ENCODE measurements at places on chromosomes 1 and 21.

GRCh38 chr1:198220428-198220827 lies 63.6 kb downstream of the NEK7 start:
- DNase-seq, result no peak

- no peak for DNase-seq
Observed at GRCh38 chr1:225855503-225856300, 26.5 kb downstream of the TMEM63A start.

DNA sequence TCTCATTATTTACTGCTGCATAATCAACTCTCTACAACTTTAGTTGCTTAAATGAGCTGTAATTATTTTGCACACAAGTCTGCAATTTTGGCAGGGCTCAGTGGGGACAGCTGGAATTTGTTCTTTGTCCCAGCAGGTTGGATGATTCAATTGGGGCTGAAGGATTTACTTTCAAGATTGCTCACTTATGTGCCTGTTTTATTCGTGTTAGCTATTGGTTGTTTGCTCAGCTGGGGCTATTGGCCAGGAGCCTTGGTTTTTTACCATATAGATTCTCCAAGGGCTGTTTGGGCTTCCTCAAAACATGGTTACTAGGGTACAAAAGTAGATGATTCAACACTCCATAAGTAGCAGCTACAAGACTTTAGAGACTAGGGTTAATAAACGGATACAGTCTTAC lies 13.4 kb downstream of the OR10R2 start:
- no peak for DNase-seq

GRCh38 chr1:63789856-63790605 lies 16.2 kb downstream of the ROR1 start:
- DNase-seq, result no peak

GRCh38 chr1:236284291-236284721 lies 2.5 kb upstream of the ERO1B start:
- no peak for DNase-seq

DNA sequence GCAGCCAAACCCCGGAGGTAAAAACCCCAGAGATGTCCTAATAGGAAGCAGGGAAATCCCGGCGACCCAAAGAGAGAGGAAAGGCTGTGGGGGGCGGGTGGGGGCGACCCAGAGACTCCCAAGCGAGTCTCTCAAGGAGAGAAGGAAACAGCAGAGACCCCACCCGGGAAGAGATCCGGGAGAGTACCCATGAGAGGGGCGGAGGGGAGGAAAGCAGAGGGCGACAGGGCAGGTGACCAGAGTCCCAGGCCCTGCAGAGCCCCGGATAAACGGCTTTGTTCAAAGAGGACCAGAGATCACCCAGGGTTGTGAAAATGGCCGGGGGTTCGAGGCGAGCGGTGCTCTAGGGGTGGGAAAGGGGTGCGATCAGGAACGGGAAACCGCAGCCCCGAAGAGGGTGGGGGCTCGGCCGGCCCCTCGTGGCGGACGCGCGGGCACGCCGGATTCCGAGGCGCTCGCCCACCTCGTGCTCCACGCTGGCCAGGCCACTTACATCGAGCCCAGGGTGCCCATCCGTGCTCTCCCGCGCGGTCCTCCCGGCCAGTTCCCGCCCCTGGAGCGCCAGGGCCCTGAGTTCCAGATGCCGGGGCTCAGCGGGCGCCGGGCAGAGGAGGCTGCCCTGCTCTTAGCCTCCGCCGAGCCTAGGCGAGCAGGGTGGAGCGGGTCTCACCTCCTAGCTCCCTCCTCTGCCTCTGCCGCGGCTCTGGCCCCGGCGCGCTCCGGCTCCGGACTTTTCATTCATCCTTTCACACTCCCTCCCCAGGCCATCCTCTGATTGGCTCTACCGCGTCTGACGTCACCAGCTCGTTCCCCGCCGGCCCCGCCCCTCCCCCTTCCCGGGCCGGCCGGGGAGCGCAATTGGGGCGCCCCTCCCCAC lies 52.3 kb downstream of the RHBG start:
- DNase-seq, result no peak

GRCh38 chr1:119542492-119542946 lies 35.5 kb downstream of the HSD3B1 start:
- DNase-seq, result no peak

- DNase-seq, result no peak
Observed at GRCh38 chr1:203480525-203481084, 5.0 kb downstream of the PRELP start.

- DNase-seq, result no peak
Observed at GRCh38 chr1:18290740-18291412, 183.3 kb downstream of the IGSF21 start.

DNA sequence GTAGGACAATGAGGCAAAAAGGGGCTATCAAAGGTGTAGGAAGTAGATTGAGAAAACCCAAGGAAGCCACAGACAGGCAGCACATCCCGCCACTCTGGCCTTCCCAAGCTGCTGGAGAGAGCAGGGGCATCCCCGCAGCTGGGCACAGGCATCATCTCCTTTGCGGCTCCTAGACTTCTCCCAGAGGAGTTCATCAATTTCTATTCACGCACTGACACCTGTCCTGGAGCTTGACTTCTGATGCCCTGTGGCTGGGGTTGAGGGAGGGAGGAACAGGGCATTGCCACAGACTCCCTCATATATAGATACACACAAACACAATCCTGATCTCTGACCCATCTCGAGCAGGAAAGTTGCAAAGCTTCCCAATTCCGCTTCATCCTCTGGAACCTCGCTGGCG lies 1.9 kb upstream of the TFAP2E start:
- DNase-seq, result no peak

GRCh38 chr1:224506141-224506814 lies 71.7 kb upstream of the WDR26 start:
- DNase-seq, result no peak

- DNase-seq, result no peak
Observed at GRCh38 chr1:63010913-63011660, 227.2 kb downstream of the ATG4C start.

- DNase-seq, result no peak
Observed at GRCh38 chr1:15282038-15282437, 35.0 kb downstream of the FHAD1 start.

- no peak for DNase-seq
Observed at GRCh38 chr1:194076646-194077045, 890.2 kb upstream of the B3GALT2 start.

GRCh38 chr1:18043871-18044270 lies 63.7 kb upstream of the IGSF21 start:
- DNase-seq, result no peak

GRCh38 chr1:942411-942821 lies 16.6 kb downstream of the NOC2L start:
- no peak for DNase-seq

DNA sequence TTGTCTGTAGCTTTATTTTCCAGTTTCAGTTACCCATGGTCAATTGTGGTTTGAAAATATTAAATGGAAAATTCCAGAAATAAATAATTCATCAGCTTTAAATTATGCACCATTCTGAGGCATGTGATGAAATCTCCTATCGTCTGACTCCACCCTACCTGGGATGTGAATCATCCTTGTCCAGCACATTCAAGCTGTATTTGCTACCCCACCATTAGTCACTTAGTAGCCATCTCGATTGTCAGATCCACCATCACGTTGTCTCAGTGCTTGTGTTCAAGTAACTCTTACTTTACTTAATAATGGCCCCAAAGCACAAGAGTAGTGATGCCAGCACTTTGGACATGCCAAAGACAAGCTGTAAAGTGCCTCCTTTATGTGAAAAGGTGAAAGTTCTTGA lies 4.0 kb downstream of the STPG1 start:
- no peak for DNase-seq

- DNase-seq, result no peak
Observed at GRCh38 chr1:46547481-46548383, 3.7 kb downstream of the KNCN start.

- no peak for DNase-seq
Observed at GRCh38 chr1:43220905-43221778, 48.6 kb upstream of the TMEM125 start.

- DNase-seq, result no peak
Observed at GRCh38 chr1:221264848-221265247, 385.6 kb downstream of the HLX start.

- no peak for DNase-seq
Observed at GRCh38 chr1:222736470-222736869, 532 bp upstream of the FAM177B start.

DNA sequence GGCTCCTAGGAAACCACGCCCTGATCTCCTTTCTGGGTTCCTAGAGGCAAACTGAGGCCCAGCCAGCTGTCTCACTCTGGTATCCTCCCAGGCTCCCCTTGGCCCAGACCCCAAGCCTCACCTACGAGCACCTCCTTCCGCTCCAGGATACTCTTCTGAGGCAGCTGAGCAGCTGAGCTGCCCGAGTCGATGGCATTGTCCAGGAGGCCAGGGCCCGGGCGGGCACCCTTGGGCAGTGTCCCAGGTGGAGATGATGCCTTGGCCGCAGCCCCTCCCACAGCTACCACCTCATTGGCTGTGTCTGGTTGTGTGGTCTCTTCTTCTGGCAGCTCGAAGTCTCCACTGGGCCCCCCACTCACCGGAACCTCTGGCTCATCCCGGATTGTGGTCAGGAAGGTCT lies 34.4 kb downstream of the SDC3 start:
- DNase-seq, result no peak

DNA sequence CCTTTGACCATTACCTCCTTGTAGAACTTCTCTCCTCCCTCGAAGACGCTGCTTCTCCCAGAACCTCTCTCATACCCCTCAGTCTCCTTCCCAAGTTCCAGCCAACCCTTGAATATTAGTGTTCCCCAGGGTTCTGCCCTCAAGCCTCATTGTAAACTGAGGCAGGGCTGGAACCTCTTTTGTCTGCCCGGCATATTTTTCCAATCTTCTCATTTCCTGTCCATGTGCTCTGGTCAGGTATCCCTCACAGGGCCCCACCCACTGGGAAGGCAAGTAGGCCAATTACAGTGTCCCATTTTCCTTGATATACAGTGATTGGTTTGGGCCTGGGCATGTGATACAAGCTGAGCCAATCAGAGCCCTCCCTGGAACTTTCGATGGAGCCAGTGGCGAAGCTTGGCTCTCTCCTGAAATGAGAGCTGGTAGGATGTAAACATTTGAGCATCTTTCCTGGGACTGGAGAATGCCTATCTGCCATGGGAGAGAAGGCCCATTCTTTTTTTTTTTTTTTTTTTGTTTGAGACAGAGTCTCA lies 57.1 kb upstream of the ID3 start:
- DNase-seq, result no peak

- no peak for DNase-seq
Observed at GRCh38 chr21:21057349-21058062, 59.3 kb downstream of the NCAM2 start.

- DNase-seq, result no peak
Observed at GRCh38 chr1:67536957-67537666, 106.9 kb upstream of the SERBP1 start.

GRCh38 chr21:19198801-19199200 lies 795.2 kb upstream of the TMPRSS15 start:
- DNase-seq, result no peak

DNA sequence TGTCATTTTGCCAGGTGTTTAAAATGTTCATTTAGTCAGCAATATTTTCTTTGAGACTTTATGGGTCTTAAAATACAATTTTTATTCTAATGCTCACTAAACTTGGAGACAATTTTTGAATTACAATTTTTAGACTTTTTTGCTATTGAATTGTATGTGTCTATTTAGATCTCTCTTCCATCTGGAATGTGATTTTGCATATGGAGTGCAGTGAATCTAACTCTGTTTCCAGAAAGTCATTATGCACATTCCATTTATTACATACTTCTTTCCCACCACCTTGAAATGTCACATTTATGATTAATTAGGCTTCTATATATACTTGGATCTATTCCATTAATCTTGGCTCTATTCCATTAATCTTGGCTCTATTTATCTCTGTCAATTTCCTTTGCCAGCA lies 5.6 kb upstream of the TSPEAR start:
- DNase-seq, result no peak

GRCh38 chr1:46667782-46668760 lies at the start of gene ATPAF1:
Gene ATPAF1, minus strand, starts transcription at chr1:46668364. Its CDS starts 42 bp downstream, at chr1:46668322.
- DNase-seq, result peak; percentile 57

- no peak for DNase-seq
Observed at GRCh38 chr1:175889848-175890247, 146.5 kb upstream of the TNR start.

DNA sequence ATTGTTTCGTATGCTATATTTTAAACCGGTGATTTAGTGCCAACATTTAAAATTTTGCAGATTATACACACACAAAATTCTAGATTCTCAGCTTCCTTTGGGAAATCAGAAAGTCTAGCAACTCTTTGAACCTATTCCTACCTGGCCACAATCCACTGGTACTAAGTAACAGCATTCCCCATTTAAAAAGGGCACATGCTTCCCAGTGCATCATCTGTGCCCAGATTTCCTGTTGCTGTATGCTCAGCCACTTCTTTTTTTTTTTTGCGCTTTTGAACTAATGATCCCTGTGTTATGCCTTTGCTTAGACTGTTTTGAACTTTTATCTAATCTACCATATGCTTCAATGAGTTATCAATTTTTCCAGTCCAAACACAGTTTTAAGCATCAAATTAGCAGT lies 548.4 kb downstream of the PLPP3 start:
- no peak for DNase-seq

GRCh38 chr1:216379441-216379840 lies 43.8 kb downstream of the USH2A start:
- no peak for DNase-seq

GRCh38 chr1:182685215-182685614 lies 828 bp upstream of the RGS8 start:
- DNase-seq, result no peak

- no peak for DNase-seq
Observed at GRCh38 chr1:193706766-193707165, 520.4 kb upstream of the B3GALT2 start.

GRCh38 chr1:235999259-235999925 lies 65.5 kb downstream of the NID1 start:
- no peak for DNase-seq

DNA sequence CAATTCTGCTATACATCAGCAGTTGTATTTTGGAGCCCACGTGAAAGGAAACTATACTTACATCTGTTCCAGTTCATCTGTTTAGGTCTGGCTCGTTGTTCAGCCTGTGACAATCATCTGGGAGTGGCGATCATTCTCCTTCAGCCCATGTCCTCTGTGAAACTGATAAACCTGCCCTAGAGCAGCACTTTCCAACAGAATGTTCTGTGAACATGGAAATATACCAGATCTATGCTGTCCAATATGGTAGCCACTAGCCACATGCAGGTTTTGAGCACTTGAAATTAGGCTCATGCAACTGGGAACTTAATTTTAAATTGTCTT lies 24.5 kb upstream of the COQ8A start:
- DNase-seq, result no peak

DNA sequence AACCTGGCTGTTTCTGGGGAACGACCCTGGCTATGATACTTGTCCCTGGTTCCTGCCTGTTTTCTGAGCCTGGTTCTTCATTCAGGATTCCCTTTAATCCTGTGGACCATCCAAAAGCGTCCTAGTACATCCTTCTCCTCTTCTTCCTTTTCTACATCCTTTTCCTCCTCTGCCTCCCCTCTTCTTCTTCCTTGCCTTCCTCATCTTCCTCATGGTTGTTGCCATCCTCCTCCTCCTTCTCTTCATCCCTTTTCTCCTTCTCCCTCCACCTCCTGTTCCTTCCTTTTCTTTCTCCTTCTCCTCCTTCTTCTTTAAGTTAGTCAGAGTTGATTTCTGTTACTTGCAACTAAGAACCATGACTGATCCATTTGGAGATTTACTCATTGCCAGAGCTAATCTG lies 197.8 kb downstream of the FOXD2 start:
- no peak for DNase-seq

Data from renal cortex interstitium (tissue), 15 donors.